NCI-H1092 treated with DMSO at 0.1 percent for 48 hours (cell line): ENCODE measurements at places on chromosomes 12 and 14.

GRCh38 chr12:108399514-108399913, 60.4 kb upstream of the CMKLR1 start:
- no peak for DNase-seq

DNA sequence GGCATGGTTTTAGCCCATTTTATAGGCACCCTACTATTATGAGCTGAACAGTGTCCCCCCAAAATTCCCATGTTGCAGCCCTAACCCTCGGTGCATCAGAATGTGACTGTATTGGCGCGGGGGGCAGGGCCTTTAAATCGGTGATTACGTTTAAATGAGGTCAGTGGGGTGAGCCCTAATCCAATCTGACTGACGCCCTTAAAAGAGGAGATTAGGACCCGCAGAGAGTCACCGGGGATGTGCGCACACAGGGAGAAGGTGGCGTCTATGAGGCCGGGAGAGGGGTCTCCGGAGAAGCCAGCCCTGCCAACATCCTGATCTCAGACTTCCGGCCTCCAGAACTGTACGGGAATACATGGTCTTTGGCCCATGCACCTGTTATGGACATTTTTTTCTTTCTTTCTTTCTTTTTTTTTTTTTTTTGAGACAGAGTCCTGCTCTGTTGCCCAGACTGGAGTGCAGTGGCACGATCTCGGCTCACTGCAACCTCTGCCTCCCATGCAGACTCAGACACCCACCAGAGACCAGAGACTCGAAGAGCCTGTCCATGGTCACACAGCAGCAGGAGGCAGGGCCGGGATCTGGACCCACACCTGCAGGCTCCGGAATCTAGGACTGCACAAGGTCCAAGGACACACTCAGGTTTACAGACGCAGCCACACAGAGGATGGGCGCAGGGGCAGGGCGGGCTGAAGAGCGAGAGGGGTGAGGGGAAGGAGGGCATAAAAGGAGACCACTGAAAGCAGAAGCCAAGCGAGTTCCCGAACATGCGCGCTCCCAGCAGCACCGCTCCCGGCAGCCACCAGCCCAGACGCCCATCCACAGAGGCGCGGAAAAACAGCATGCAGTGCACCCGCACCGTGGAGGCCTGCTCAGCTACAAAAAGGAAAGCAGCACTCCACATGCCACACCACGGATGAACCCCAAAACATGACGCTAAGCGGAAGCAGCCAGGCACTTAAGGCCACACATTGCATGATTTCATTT, 19.0 kb downstream of the SCARB1 start:
- no peak for DNase-seq

DNA sequence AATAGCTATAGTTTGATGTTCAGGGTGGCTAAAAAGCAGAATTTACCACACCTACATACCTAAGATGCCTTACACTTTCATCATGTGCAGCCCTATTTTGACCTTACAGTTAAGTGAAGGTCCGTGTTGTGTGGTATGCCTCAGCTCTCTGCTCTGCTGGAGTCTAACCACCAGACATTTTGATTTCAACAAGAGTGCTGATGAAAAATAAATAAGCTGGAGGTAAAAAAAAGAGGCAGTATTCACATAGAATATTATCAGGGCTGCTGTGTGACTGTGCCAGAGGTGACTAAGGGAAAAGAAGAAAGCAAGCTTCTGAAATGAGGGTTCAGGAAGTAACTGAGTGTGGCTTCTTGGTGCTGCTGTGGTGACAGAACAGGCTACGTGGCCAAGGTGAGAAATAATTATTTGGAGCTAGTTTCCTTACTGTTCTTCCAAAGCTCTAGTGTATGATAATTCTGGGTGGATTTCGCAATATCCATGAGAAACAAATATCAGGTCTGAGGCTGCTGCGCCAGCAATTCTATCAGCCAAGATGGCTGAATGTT, 188.8 kb downstream of the STXBP6 start:
- no peak for DNase-seq

GRCh38 chr12:114237230-114237629, 168.7 kb downstream of the TBX5 start:
- no peak for DNase-seq

DNA sequence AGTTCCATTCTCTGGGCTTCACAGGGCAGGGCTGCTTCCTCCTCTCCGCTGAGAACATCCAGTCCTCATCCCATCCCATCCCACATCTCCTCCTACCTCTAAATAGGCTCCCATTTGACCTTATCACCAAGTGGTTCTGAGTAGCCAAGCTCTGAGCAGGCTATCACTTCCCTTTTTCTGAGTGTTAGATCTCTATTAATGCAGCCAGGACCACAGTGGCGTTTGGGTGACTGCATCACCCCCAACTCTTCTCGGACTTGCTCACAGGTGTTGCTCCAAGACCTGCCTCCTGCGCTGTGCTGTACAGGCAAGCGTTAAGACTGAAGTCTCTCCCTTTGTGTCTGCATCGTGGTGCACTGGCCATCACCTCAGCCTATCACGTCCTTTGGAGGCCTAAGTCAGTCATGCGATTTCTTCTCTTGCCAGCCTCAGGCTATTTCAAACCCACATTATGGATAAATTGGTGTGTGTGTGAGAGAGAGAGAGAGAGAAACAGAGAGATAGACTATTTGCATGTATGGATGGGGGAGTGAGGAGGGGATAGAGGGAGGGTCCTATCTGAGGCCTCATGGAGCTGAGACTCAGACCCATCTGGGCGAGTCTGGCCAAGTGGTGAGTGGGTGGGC, 12.4 kb upstream of the HHIPL1 start:
- no peak for DNase-seq

DNA sequence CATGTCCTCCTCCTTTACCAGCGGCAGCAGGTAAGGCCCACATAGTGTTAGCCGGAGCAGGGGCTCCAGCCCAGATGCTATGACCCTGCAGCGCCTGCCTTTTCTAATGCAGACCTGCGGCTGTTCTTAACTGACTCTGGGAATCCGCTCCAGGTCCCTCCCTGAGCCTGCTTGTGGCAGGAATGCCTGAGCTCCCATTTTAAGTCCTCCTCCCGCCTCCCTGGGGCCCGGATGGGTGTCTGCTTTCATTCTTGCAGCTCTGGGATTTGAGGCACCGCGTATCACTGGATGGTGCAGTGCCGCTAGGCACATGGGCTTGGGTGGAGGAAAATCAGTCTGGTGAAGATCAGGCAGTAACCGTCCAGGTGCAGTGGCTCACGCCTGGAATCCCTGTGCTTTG, 7.6 kb downstream of the TSPAN9 start:
- DNase-seq = no peak
